ENCODE measurements at places on chromosomes 6 and 20.

DNA sequence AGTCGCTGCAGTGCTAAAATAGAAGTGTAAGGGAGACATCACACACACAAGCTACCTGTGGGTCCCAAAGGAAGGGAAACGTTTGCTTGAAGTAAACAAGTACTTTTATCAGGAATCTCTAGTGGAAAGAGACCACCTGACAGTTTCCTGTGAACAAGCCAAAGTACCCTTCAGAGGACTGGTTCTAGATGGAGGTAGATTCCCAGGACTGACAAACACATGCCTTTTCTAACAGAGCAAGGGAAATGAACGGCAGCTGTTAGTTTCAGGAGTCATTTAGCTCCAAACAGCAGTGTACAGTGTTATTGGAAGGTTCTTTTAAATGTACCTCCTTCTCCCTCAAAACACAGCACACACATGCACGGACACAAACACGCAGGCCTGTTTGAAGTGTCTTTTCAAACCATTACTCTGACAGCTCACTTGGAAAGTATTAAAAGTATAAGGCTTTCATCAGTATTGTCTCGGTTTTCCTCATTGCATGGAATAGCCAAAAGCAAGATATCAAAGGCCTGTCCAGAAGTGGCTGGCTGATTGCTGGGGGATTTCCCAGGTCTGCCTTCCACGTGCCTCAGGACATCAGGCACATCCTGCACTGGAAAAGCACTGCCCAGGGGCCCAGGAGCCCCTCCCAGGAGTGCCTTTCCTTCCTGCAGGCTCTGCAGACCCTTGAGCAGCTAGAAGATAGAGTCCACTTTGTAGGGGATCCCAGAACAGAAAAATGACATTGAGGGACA lies 393.2 kb upstream of the SOX4 start:
- no peak for DNase-seq

DNA sequence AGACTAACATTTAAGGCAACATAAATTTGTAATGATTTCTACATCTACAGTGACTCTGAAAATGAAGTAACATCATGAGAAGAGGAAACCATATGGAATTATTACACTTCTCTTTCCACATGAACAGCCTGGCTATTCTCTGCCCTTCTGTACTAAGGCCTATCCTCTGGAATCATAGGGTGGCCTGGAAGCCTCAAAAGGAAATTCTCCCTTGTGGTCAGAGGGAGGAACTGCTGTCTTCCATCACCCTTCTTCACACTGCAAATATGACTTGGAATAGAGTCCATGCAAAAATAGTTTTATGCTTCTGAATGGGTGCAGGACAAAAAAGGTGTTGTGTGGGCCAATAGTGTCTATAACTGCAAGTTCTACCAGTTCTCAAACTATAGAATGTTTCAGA lies 44.6 kb upstream of the SH3BGRL2 start:
- DNase-seq, result no peak

DNA sequence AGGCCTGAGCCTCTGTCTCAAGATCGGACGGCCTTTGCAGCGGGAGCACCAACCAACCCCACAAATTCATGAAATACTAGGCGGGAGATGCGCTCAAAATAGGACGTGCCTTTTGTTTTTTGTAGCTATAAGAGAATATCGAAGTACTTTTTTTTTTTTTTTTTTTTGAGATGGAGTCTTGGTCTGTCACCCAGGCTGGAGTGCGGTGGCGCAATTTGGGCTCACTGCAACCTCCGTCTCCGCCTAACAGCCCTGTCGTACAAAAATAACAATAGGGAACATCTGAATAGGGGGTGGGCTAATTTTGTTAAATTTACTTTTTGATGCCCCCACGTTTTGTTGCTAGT lies 5.9 kb upstream of the TUBB2A start:
- no peak for DNase-seq

- peak; percentile 62 for DNase-seq
Measured at GRCh38 chr6:11538052-11538818, 686 bp downstream of the TMEM170B start.

- no peak for DNase-seq
Measured at GRCh38 chr6:74879976-74880375, 325.9 kb downstream of the COL12A1 start.

DNA sequence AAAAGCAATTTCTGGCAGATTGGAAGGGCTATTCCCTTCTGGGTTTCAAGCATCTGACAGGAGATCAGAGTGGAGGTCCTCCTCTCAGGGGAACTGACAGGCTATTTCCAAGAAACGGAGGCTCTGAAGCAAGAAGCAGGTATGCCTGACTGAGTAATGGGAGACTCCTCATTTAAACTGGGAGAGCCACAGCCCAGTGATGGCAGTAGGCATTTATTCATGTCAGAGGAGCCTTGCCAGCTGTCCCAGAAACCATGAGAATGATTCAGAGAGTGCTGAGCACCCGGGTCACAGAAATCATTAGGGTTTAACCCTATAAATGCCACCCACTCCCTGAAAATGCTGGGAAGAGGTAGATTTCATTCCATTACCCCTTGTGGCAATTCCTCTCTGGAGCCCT lies 247.5 kb upstream of the RNF217 start:
- DNase-seq, result no peak

- no peak for DNase-seq
Measured at GRCh38 chr20:62158541-62158940, 15.0 kb downstream of the SS18L1 start.

- no peak for DNase-seq
Measured at GRCh38 chr6:51535327-51535726, 552.1 kb downstream of the PKHD1 start.

DNA sequence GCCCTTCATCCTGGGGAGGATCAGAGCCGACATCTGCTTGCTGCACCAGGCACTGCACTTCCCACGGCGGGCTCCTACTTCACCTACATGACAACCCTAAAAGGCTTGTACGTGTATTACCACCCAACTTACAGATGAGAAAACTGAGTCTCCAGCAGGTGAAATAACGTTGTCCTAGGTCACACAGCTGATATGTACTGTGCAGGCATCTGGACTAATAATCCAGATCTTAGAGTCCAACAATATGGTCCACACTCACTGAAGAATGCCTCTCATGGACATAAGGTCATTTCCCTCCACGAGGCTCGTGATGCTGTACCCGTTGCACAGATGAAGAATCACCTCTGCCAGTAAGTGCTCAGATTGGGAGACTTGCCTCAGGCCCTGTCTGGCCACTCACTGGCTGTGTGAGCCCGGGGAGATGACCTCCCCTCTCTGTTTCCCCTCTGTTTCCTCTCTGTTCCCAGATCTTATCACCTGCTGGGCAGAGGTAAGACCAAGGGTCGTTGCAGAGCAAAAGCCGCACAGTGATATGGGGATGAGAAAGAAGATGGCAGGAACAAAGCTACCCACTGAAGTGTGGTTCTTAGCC lies 32.1 kb downstream of the TGM2 start:
- no peak for DNase-seq

DNA sequence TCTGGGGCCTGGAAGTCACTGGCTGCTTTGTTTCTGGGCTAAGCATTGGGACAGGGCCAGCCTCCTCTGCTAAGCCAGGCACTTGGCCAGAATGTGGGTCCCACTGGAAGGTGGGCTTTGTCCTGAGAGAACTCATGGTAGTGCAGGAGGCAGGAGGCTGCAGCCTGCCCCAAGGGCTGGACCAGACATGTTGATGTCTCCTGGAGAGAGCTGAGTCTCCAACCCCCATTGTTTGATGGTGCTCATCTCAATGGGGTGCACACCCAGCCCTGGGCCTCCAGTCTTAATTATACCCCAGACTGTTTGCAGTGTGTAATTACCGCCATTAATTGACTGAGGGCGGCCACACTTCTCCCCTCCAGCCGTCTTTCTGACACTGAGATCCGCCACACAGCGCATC lies 220.5 kb upstream of the PMEPA1 start:
- DNase-seq, result no peak

DNA sequence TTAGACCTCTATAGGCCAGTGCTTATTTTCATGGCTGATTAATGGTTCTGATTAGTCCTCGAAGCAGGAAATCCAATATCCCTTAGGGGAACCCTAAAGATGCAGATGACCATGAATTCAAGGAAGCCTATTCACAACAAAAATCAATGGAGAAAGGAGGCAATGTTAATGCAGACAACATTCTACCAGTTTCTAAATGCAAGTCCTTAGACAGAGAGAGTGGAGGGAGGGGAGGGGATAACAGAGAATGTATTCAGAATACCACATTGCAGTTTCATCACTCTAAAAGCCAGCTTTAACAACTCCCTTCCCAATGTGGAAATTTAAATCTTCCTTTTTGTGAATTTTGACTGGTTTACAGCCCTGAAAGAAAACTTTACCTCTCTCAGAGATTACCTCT lies 87.1 kb upstream of the POU3F2 start:
- no peak for DNase-seq

GRCh38 chr6:139361211-139361610 lies 13.2 kb downstream of the CITED2 start:
- DNase-seq, result no peak

GRCh38 chr6:109472132-109472995 lies 10.7 kb downstream of the ZBTB24 start:
- DNase-seq, result no peak

DNA sequence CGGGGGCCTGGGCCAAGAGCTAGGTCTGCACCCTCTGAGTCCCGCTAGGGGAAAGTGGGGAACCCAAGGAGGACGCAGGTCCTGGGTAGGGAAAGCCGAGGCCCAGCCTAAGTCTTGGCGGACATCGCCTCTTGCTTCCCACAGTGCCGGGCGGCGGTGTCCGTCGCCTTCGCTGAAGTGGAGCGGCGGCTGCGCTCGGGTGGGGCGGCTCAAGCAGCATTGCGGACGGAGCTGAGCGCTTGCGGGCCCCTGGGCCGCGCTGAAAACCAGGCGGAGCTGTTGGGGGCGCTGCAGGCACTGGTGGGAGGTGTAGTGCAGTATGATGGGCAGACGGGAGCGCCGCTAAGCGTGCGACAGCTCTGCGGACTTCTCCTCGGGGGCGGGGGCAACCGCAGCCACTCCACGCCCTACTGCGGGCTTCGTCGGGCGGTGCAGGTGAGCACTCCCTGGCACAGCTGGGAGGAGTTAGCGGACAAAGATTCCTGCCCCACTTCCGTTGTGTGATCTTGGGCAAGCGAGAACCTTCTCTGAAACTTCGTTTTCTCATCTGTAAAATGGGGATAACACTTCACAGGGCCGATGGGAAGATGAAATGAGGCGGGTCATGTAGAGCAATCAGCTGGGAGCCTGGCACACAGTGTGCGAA lies 4.2 kb downstream of the PRSS16 start:
- DNase-seq, result peak; percentile 87

DNA sequence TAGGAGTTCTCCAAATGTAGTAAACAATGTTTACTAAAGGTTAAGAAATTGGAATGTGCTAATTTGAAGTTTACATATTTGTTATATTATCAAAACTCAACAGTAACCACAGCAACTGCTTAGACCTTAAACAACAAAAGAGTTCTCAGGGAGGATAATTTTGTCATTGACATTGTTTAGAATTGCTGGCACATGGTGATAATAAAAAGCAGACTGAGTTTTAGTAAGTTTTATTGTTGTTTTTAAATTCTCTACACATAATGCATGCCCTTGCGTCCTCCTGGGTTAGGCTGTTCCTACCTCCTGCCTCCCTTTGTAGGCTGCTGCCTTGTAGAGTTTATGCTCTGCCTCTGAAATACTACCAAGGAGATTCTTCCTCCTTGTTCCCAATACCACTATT lies 28.7 kb downstream of the LAMA4 start:
- no peak for DNase-seq

DNA sequence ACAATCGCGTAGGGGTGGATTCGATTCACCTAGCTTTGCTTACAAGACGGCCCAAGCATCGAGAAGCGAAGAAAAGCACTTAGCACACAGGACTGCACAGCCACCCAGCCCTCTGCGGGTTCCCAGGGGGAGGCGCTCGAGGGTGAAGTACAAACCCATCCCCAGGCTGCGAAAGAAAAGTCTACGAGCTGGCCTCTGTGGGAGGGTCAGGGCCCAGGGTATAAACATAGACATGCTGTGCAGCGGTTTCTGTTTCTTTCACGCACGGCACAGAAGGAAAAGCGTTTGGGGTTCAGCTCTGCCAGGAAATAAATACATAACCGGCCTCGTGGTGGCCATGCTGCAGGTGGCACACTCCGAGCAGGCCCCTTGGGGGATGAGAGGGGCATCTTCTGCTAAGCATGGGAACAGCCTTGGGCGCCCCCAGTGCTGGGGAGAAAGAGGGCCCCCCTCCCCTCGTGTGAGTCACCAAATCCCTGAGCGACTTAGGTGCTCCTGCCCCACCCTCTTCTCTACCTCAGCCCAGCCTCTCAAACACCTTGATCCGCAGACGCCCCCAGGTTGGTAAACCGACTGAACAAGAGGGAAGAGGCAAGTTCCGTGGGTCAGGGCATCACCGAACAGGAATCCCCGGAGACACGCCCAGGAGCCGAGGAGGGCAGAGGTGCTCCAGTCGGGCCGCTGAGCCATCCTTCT lies 91.6 kb upstream of the RIPOR2 start:
- DNase-seq, result no peak

DNA sequence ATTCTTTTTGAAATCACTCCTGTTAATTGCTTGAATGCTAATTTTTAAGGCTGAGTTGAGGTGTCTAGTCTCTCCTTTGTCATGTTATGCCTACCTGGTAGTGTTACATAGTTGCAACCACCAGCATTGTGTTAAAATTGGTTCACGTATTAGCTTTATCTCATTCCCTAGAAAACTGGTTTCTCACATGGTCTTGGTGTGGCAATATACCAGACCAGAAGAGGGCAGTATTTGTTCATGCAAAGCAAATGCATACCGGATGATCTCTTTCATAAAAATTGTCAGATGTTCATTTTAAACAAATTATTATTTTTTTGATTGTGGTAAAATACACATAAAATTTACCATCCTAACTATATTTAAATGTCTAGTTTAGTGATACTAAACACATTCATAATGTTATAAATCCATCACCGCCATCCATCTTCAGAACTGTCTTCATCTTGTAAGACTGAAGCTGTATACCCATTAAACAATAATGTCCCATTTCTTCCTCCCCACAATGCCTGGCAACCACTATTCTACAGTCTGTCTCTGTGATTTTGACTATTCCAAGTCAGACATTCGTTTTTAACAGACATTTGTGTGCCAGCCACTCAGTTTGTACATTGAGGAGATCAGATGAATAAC lies 92.8 kb downstream of the ATRN start:
- peak; percentile 13 for DNase-seq

Data from nephron progenitor cell (in vitro differentiated cells).